NCI-H446 treated with DMSO at 0.1 percent for 48 hours (cell line): ENCODE measurements at places on chromosomes 13 and 19.

DNA sequence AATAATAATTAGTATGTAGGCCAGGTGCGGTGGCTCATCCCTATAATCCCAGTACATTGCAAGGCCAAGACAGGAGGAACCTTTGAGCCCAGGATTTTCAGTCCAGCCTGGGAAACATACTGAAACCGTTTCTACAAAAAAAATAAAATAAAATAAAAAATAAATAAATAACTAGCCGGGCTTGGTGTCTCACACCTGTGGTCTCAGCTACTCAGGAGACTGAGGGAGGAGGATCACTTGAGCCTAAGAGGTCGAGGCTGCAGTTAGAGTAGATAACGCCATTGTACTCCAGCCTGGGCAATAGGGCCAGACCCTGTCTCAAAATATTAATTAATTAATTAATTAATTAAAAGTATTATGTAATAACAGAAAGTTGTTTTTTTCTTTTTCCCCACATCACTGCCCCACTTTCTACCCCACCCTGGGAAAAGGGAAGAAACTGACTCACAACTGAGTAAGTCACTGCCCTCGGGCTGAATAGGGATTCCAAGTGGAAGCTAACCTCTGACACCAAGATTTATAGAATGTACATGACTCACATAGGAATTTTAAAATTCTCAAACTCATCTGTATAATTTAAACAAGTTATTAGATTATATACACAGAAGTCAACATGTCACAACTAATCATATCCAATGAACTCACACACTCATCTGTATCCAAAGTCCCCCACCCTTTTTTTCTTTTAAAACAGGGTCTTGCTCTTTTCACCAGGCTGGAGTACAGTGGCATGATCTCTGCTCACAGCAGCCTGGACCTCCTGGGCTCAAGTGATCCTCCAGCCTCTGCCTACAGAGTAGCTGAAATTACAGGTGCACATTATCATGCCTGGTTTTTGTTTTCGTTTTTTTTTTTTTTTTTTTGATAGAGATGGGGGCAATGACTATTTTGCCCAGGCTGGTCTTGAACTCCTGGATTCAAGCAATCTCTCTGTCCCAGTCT lies 12.5 kb downstream of the ZNF611 start:
- DNase-seq = no peak

- DNase-seq = no peak
These were observed 12.3 kb downstream of the SLC15A1 start for GRCh38 chr13:98740131-98740530.

DNA sequence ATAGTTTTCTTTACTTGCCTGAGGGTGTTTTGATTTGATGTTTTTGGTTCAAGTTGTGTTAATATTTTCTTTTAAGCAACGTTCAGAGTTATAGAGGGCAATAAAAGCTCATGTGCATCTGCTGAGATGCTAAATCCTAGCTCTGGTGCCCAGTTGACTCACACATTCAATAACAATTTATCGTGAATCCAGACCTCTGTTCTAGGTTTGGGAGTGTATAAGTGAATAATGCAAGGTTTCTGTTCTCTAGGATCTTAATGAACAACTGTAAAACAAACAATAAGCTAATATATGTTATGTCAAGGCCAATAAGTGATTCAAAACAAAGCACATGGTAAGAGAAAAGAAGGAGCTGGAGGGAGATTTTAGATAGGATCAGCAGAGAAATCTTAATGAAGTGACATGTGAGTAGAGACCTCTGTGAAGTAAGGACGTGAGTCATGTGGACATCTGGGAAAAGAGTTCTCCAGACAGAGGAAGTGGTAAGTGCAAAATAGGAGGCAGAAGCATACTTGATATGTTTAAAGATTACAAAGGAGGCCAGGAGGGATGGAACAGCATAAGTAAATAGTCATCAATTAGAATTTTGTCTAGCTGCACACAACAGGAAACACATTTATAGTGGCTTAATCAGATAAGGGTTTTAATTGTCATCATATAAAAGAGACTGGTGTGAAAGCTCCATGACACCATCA lies 278.5 kb upstream of the HTR2A start:
- DNase-seq = no peak

DNA sequence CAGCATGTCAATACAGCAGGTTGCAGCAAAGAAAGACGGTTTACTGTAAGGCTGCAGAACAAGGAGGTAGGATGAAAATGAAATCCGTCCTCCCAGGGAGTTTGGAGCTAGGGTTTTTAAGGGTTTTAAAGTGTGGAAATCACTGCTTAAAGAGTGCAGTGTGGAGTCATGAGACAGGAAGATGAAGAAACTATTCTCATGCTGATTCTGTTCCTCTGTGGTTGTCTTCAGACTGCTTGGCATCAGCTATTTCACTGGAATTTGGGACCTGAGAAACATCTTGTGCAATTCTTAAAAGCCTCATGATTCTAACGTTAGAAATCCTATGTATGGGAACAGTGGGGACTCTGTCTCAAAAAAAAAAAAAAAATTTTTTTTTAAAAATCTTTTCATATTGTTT lies 11.4 kb downstream of the ZNF331 start:
- no peak for DNase-seq
